ENCODE measurements at places on chromosomes 11 and 22. TPM values are rescaled to one million over a fixed set of nuclear protein-coding genes. Genes with fewer than 3 reads are reported as not detected.

DNA sequence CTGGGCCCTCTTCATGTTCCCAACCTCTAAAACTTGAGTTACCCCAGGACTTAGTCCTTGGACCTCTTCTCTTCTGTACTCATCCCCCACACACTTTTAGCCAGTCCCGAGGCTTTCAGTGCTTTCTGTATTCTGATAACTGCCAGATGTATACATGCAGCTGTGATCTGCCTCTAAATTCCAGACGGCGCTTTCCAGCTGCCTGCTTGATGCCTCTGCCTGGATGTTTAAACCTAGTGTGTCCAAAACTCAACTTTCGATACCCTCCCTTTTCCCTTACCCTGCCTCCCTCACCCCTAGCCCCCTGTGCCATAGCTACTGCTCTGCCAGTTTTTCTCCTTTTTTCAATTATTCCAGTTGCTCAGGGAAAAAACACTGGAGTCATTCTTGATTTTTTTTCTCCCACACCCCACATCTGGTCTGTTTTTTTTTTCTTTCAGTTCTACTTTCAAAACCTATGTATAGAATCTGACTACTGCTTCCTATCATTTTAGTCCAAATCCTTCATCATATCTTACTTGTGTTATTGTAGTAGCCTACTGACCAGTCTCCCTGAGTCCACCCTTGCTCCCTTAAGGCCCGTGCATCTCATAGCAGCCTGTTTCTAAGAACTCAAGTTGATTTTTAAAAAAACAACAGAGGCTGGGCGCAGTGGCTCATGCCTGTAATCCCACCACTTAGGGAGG, 32.9 kb upstream of the TECTA start:
- H3K27me3 ChIP-seq: no peaks in the 10 kb centered on the region
- DNase-seq: peak; percentile 57
- no peak overlapping the region for H3K4me3 ChIP-seq
- no peak overlapping the region for H3K27ac ChIP-seq

GRCh38 chr22:49934891-49935557, 16.6 kb downstream of the CRELD2 start:
- H3K36me3 ChIP-seq: no peaks in the 10 kb centered on the region
- H3K4me1 ChIP-seq: peaks cover 81% of the 10 kb centered on the region
- no peaks in the 10 kb centered on the region for H3K27me3 ChIP-seq
- peak overlapping the region; percentile 54 for H3K4me3 ChIP-seq
- DNase-seq: peak; percentile 88
- H3K27ac ChIP-seq: peak overlapping the region; percentile 99

The MS4A15 gene
- total RNA-seq: not detected

DNA sequence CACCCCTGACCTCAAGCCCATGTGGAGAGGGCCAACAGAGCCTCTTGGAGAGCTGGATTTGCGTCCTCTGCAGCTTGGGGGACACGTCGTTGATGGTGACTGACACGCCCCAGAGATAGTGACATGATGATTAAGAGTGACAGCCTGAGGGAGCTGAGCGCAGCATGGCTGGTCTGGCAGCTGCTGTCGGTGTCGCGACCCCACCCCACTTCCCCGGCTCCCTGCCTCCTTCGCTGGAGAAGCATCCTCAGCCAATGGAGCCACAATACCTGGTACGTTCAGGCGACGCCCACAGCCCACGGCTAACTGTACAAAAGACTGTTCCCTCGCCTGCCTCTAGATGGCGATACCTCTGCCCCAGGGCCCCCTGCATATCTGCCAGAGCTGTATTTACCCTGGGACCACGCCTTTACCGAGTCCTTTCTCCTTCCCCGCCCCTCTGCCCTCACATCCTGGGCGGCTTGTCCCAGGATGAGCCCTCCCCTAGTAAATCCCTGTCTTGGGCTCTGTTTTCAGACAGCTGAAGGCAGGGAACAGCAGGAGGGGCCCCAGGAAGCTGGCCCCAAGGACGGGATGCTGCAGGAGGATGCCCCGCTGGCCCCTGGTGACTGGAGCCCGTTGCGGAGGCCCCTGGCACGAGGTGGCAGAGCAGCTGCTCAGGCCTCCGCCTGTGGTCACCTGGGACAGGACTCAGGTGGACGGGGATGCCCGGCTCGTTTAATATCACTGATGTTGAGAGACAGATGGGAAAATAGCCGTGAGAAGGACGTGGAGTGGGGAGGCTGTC, 90.6 kb downstream of the RPS6KA4 start:
- peaks cover 20% of the 10 kb centered on the region for H3K4me1 ChIP-seq
- no peaks in the 10 kb centered on the region for H3K27me3 ChIP-seq
- no peak overlapping the region for H3K27ac ChIP-seq
- peak; percentile 70 for DNase-seq

All from stomach (tissue), 19 donors.